ENCODE measurements at places on chromosomes 6 and 20. TPM values are rescaled to one million over a fixed set of nuclear protein-coding genes. Genes with fewer than 3 reads are reported as not detected.

DLL1 gene
- 0.53 TPM for polyA plus RNA-seq

GRCh38 chr6:113873043-113873667, 16.0 kb downstream of the MARCKS start:
- no peak for DNase-seq

DNA sequence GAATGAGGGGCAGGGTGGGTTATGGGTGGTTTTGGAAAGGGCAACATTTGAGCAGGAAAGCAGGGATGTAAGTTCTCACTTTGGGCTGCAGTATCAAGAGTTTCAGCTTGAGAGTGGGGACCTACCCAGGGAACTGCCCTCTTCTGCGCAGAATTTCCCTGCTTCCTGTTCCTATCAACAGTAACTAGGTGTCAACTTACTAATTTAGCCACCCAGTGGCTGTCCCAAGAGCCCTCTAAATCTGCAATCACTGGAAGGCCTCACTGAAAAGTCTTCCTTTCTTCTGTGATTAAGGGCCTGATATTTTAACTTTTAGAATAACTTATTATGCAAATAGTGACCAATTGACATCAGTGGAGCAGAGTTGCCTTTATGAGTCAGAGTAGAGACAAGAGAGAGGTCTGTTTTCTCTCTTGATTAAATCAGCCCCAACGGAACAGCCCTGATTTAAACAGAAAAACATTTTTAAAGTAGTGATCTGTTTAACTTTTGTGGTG, 118.2 kb upstream of the RIPOR2 start:
- DNase-seq = peak; percentile 63

CNBD2 gene
- 1.7 TPM for polyA plus RNA-seq

DNA sequence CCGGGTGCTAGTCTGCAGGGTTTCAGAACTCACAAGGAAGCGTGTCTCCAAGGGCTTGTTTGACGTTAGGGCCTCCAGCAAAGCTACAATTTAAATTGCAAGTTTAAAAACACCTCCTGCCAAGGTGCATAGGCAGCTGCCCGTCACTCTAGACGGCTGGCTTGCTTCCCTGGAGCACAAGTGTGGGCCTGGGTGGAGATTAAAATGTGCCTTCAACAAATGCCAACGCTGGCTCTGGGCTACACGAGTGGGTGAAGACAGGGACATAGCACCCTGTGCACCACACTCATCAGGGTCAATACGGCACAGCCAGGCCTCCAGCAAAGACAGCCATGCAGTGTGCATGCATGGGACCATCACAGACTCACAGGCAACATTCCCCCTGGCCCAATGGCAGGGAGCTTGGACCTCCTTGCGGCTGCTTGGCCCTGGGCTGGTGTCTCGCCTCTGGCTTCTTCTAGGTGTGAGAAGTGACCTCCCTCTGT, 48.4 kb upstream of the FRMD1 start:
- DNase-seq = no peak

GRCh38 chr20:62368976-62369814, 2.1 kb upstream of the LAMA5 start:
- no peak for DNase-seq

EEF1A2 gene
- 8.3 TPM for polyA plus RNA-seq

DNA sequence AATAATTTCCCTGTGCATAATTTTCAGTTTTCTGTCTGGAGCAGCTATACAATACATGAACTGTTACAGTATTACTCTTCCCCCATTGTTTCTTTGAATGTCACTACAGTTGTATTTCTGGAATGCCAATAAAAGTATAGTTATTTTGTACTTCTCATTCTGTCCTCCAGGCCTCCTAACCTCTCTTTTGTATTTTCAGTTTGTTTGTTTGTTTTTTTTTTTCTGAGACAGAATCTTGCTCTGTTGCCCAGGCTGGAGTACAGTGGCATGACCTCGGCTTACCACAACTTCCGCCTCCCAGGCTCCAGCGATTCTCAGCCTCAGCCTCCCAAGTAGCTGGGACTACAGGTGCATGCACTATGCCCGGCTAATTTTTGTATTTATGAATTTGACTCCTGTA, 16.8 kb upstream of the ARID1B start:
- DNase-seq = no peak

- DNase-seq = no peak
These were observed 13.3 kb downstream of the MRPS18A start for GRCh38 chr6:43674291-43674690.

FRK gene
- polyA plus RNA-seq = 0.02 TPM

TRERF1 gene
- 2.7 TPM for polyA plus RNA-seq

SIRPD gene
- polyA plus RNA-seq = not detected

GRCh38 chr6:44073612-44074438, 53.4 kb downstream of the MRPL14 start:
- no peak for DNase-seq

GRCh38 chr6:293193-294174, 1.2 kb downstream of the DUSP22 start:
- no peak for DNase-seq

- DNase-seq = no peak
These were observed 253.8 kb upstream of the PRDM1 start for GRCh38 chr6:105832313-105832761.

SCUBE3 gene
- 12.3 TPM for polyA plus RNA-seq

SLC4A11 gene
- polyA plus RNA-seq = 0.94 TPM

- DNase-seq = no peak
These were observed 233.7 kb upstream of the ARID1B start for GRCh38 chr6:156543431-156543830.

DNA sequence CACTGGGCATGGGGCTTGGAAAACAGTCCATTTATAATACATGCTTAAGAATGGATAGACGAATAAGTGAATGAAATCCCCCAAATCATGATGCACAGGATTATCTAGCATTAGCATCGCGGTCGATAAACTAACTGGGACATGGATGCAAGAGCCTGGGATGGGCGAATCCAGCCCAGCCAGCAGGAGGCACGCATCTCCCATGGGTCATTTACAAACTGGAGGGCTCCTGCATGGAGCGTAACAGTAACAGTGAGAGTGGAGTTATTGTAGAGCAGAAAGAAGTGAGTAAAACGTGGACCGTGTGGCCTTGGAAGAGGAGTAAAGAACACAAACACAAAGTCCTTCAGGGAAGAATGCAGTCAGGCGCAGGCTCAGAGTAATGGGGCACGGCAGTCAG, 136.5 kb downstream of the AGPAT4 start:
- DNase-seq = no peak

DNA sequence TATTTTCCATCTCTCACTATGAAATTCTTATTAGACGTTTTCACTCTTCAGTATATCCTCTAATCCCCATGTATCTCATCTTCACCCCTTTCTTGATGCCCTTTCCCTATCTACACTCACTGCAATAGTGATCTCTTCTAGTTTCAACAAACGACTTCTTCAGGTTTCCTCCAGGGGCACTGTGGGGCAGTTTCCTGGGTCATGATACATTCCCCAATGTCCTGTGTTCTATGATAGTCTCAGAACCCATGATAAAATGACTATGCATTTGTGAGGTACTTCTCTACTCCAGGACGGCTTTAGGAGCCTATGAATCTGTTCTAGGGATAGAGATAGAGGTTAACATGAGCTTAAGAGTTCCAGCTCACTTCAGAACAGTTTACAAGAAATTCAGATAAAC, 183.3 kb downstream of the FOXC1 start:
- no peak for DNase-seq

- no peak for DNase-seq
These were observed 15.9 kb upstream of the ADGB start for GRCh38 chr6:146582857-146583256.

DNA sequence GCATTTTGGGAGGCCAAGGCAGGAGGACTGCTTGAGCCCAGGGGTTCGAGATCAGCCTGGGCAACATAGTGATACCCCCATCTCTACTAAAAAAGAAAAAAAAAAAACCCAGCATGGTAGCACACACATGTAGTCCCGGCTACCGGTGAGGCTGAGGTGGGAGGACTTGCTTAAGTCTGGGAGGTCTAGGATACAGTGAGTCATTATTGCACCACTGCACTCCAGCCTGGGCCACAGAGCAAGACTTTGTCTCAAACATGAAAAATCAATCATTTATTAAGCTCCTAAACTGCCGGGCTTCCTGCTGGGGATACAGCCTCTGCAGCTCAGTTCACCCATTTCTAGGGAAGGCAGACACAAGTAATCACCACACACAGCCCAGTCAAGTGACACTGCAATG, 7.3 kb upstream of the USP45 start:
- DNase-seq = peak; percentile 2

GRCh38 chr20:36644032-36644705, 1.8 kb downstream of the SLA2 start:
- DNase-seq = no peak

GRCh38 chr20:63791497-63792156, 39.4 kb downstream of the ZBTB46 start:
- DNase-seq = no peak

DNA sequence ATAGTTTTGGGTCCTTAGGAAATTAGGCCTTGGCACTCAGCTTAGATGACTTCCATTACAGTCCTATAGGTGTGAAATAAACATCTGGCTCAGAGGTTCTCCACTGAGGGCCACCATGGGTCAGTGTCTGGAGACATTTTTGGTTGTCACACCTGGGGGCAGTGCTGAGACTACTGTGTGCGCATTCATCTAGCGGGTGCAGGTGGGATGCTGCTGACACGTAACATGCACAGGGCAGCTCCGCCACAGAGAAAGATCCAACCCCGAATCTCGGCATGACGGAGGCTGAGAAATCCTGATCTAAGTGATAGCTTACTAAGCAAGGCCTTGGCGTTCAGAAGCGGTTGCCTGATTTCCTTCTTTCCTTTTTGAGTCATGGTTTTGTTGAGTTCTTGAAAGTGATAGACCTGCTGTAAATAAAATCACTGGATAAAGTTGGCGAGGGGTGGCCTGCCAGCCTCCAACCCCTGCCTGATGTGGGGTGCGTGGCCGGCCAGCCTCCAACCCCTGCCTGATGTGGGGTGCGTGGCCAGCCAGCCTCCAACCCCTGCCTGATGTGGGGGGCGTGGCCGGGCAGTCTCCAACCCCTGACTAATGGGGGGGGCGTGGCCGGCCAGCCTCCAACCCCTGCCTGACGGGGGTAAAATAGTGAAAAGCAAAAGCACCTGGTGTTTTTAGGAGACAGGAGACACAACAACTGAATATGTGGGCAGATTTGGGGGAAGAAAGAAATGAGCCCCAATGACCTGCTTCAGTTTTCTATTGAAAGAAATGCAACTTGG, 158.1 kb downstream of the CDH26 start:
- DNase-seq = no peak

DNA sequence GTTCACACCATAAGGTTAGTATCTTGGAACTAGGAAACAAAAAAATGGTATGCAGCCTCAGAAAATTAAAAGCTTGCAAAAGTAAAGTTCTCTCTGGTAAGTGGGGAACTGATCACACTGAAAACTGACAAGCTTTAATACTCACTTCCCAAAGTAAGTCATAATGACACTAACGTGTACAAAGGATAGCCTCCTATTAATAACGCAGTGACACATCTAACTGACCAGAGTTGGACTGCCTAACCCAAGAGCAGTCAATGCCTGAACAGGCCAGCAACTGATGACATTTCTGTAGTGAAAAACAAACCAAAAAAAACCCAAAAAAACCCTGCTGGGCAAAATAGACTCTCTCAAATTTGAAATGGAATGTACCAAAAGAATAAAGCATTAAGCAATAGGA, 30.7 kb downstream of the CHD6 start:
- DNase-seq = no peak

DNA sequence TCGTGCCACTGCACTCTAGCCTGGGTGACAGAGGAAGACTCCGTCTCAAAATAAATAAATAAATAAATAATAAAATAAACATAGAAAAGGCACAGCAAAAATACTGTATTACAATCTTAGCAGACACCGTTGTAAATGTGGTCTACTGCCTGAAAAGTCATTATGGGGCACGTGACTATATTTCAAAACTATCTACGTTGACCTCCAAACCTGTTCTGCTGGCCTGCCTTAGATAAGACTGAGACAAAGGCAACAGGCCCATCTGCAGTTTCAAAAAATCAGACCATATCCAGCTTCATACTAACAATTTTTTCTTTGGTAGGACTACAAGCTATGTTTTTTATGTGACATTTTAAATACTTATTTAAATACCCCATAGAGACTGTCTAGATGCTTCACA, 59.1 kb downstream of the AGPAT4 start:
- no peak for DNase-seq

DNA sequence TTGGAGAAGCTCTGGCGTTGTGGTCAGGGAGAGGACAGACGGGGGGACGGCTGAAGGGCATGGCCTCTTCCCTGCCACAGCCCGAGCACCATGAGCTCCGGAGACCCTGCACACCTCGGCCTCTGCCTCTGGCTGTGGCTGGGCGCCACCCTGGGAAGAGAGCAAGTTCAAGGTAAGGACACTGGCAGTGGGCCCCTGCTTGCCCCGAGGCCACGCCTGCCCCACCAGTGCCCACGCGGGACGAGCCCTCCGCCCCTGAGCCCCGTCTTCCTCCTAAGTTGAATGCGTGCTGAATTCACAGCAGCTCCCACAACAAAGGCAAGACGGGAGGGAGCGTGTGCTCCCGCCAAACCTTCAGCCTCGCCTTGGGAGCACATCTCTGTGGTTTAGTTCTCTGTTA, 2.0 kb downstream of the COL20A1 start:
- no peak for DNase-seq

CYP21A2 gene
- 0.11 TPM for polyA plus RNA-seq

DNA sequence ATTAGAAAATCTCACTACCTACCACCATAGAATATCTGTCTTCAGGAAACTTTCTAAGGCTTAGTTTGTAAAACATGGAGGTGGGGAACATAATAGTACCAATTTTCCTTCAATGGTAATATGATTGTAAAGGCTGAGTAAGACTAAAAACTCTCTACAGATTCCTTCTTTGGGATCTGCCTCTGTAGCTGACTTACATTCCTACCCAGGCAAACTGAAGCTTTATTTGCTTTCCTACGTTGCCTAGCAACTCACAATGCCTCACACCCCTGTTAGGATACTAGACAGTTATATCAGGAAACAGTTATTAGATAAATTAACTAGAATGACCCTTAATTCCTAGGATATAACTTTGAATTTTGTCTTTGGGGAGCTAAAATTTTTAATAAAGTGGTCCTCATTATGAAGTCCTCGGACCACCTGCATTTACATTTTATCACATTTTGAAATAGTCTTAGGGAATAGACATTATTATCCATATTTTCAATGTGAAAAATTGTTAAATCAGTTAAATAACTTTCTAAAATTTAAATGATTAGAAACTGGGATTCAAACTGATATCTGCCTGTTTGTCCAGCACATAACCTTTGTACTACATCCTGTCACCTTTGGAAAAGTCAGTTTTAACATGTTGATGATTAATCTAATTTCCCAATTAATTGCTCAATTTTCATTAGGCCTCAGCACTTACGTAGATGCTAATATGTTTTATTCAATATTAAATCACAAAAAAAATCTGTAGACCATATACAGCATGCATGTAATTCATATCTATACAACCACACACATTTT, 591.4 kb downstream of the RNF144B start:
- DNase-seq = no peak

GRCh38 chr20:57546956-57547649, 13.8 kb upstream of the PCK1 start:
- DNase-seq = no peak

All from BJ (cell line).